A549 treated with RU486 at 1 μM for 4 hours (cell line): ENCODE measurements at places on chromosomes 5 and 9. TPM values are rescaled to one million over a fixed set of nuclear protein-coding genes. Genes with fewer than 3 reads are reported as not detected.

The PLPPR1 gene
- total RNA-seq, result not detected in 5 replicates

The BHMT2 gene
- total RNA-seq, result 0.15 TPM in 1 of 5 replicates, not detected in the others

The SLC36A3 gene
- not detected in 5 replicates for total RNA-seq

The KIF4B gene
- 0.02 to 0.06 TPM in 2 of 5 replicates, not detected in the others for total RNA-seq

The RGS7BP gene
- not detected in 5 replicates for total RNA-seq

The HAVCR1 gene
- 26.0 to 44.9 TPM (median 35.2 TPM) in 5 replicates for total RNA-seq
